ENCODE measurements at places on chromosomes 5 and 9.
A peak's percentile ranks its signal among the peaks of the same experiment; 100 is the strongest.

GRCh38 chr9:13430368-13431221 lies 151.1 kb upstream of the MPDZ start:
- no peak for DNase-seq

DNA sequence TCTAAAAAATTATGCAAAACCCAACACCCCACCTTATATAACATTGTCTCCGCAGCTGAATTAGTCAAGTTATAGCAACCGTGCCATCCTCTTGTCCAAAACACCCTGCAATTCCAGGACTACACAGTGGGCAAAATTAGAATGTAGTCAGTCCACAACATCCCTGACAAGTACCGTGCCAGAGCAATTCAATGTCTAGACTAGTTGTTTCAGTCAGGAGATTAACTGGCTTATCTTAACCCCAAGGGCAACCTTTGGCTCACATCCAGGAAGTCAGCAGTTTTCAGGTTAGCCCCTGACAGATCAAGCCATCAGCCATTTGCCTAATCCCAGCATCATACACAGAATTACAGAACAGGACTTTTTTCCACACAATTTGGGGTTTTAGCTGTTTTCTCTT lies 240.8 kb upstream of the TMEM161B start:
- DNase-seq = no peak

- DNase-seq = no peak
These were observed 195.3 kb downstream of the BNC2 start for GRCh38 chr9:16675131-16675530.

DNA sequence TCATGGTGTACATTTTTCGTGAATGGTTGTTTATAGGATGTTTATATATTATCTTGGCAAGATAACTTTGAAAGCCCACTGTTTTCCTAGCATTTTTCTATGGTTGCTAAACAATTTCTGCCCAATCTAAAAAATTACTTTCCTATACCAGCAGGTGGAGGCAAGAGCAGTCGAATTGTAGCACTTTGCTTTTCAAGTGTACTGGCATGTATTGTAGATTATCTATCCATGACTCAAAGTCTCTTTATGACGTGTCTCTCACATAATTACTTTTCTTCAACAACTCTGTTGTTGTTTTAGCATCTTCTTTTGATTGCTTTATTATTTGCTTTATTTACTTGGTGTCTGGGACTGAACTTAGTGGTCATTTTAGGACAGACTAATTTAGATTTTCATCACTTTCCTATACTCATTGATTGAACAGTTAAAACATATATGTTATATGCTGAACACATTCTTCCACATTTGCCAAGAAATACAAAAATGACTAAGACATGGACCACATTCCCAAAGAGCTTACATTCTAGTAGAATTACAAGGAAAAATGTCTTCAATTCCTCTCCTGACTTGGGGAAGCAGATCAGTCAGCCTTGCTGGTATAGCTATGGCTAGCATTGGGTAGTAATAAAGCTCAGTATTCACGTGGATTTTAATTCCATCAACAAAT lies 20.7 kb downstream of the NLN start:
- DNase-seq = peak; percentile 52

GRCh38 chr5:178240766-178241165 lies 8.2 kb upstream of the PHYKPL start:
- no peak for DNase-seq

GRCh38 chr9:98940276-98940675 lies 3.4 kb upstream of the COL15A1 start:
- DNase-seq = no peak

DNA sequence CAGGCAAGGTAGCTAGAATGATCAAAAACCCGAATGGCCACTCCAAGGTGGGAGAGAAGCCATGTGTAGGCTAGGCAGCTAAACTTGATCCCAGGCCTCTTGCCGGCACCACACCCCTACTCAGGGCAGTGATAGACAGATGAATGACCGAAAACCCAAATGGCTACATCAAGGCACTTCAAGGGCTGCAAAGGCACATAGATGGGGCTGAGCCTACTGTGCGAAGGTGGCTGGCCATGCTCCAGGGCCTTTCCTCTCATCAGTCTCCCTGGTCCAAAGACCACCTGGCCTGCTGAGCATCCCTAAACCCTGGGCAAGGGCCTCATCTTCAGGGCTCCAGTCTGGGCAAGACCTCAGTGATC lies 3.7 kb upstream of the TIFAB start:
- DNase-seq = no peak

GRCh38 chr5:74544811-74545210 lies 95.7 kb downstream of the ENC1 start:
- no peak for DNase-seq

GRCh38 chr5:14597080-14597479 lies 15.5 kb downstream of the OTULINL start:
- DNase-seq = no peak

GRCh38 chr5:6261668-6262067 lies 116.7 kb downstream of the MED10 start:
- no peak for DNase-seq

GRCh38 chr5:137714946-137715345 lies 20.9 kb downstream of the KLHL3 start:
- no peak for DNase-seq

GRCh38 chr5:118981783-118982182 lies 6.6 kb downstream of the DTWD2 start:
- no peak for DNase-seq

- DNase-seq = no peak
These were observed 129.2 kb upstream of the TRPM3 start for GRCh38 chr9:71250581-71250980.

GRCh38 chr5:36138900-36139683 lies 12.6 kb downstream of the LMBRD2 start:
- no peak for DNase-seq

DNA sequence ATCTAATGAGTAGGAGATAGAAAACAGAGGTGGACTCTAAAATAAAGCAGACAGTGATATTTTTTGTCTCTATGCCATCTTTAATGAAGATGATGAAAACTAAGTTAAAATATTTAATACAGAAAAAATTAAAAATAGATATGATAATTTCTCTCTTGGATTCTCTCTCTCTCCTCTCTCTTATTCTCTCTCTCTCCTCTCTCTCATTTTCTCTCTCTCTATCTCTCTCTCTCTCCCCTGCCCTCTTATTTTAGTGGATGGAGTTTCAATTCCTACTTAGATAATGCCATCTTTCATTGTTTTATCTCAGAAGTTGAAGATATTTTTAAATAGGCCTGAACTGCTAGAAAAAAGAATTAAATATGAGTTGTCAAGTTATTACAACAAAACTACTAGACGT lies 38.2 kb downstream of the ESM1 start:
- no peak for DNase-seq

DNA sequence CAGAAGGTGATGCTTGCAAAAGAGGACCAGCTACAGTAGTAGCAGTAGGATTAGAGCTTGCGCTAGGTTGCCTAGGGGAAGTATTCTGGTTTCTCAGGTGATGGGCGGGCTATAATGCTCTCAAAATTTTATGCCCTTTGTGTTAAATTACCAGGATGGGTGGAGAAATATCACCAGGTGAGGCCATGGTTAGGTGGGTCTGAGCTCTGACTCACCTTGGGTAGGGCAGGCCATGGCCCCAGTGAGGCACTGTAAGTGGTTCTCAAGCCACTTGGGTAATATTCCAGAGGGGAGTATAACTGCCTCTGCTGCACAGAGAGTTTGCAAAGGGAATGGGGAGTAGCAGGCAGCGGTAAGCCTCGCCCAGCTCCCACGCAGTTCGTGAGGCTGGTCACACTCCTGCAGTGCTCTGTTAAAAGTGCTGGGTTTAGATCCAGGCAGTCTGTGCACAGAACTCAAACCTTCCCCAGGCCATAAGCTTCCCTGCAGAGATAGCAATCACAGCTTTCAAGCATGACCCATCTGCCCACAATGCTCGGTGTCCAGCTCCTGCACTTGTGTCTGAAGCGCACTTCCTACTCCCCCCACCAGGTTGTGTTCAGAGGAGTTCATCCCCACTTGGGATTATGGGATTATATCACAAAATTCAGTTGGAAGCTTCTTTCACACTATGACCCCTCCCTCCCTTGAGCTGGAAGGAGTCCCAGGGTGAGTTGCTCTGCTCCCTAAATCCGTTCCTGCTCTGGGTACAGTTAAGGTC lies 575.0 kb downstream of the CHSY3 start:
- DNase-seq = no peak

DNA sequence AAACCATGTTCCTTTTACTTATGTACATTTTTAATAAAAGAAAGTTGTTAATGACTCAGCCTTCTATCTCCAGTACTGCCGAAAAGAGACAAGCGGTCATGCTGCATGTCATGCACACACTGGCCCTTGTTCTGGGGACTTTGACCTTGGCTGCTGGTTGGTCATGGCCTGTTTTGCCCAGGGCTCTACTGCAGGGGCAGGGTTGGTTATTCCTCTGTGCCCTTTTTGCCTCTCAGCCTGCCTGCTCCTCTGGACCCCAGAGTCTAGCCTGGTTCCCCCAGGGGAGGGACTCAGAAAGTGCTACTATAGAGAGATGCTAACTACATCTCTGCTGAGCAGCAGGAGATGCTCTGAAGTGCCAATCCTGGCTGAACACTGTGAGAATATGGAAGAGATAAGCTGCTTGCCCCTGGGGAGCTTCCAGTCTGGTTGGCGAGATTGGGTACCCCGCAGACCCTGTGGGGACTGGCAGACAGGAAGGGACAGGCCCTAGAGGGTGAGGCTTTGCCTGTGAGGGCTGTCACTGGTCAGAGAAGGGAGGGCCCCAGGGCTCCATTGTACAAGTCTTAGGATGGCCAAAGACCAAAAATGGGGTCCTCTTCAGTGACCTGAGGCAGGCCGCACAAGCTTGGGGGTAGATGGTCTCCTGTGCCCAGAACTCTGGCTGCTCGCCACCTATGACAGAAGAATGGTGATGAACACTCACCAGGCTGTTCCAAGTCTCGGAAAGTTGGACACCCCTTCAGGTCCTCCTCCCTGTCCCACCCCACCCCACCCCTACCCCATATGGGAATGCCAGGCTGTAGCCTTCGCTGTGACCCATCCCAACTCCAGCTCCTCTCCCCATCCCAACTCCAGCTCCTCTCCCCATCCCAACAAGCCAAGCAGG lies 14.3 kb downstream of the IRF1 start:
- no peak for DNase-seq

- DNase-seq = no peak
These were observed 78.5 kb downstream of the ZNF618 start for GRCh38 chr9:113954591-113954990.

DNA sequence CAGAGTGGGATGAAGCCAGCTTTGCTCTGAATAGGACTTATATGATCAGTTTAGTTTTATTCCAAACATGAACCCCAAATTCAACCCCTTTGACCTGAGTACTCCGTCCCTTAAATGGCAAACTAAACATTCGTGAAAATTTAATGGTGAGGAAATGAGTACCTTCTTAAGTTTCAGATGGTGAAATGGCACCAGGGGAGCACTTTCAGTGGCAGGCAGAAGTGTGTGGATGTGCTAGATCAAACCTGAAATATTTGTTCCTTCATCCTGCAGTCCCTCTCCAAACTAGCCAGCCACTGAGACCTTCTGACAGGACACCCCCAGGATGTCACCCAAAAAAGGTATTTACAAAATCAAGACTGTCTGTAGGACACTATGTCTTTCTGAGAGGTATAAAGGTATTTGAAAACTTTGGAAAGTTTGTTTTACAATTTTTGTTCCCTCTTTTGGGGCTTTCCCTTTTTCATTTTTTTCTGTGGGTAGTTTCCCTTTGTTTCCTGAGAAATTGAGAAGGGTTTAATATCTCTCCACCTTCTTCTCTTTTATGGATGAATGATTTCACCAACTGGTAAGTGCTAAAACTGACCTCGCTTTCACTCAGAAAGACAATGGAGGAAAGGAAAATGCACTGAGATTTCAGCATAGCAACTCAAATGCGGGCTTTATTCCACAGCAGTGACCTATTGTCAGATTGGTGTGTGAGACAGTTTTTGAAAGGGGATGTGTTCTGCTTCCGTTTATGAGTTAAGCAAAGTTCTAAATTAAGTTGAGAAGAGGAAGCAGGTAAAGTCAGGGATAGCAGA lies 127.1 kb downstream of the TMC1 start:
- no peak for DNase-seq

DNA sequence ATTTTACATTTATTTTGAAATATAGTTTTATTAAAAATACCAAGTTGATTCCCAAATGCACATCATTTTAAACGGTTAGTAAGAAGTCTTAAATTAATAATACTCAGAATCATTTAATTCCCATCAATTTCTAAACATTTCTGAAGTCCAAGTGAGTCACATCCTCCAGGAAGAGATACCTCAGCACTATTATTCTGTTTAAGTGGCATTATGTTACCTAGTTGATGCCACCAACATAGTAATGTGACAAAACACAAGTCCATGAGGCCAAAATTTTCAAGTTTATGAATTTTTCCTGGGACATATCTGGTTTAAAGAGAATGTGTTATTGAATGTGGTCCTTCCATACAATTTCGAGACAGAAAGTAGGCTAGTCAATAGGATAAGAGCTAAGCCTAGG lies 1348.3 kb upstream of the CDH9 start:
- DNase-seq = no peak

DNA sequence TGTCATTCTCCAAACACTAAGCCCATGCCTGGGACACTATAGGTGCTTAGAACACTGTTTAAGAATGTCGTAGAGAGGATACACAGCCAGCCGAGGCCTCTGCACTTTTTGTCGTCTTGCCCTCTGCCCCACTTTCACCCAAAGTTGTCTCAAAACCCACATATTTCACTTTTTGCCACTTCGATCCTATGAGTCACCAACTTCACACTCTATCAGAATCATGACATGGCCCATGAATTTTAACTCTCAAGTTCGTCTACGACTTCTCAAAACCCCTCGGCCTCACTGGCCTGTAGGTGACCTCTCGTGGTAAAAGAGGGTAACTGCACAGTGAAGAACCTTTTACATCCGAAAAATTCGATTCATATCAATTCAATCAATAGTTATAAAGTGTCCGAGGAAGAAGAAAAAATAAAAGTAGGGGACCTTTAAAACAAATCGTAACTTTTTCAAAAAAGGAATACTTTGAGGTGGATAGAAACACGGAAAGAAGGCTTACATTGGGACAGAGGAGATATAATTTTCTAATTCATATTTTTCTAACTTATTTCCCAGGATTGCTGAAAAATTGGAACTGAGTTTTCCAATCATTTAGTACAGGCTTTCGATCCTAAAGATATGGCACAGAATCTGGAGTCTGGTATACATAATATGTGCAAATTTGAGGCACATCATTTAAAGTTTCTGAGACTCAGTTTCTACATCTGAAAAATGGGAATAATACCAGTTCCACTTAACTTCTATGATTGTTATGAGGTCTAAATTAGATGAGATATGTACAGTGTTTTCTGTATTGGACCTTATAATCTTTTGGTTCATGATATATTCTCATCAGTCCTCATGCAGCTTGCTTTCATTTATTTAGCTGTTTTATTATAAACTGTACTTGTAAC lies 122.6 kb downstream of the APBA1 start:
- DNase-seq = no peak

- DNase-seq = no peak
These were observed 89.6 kb downstream of the INSL6 start for GRCh38 chr9:5095795-5096194.

DNA sequence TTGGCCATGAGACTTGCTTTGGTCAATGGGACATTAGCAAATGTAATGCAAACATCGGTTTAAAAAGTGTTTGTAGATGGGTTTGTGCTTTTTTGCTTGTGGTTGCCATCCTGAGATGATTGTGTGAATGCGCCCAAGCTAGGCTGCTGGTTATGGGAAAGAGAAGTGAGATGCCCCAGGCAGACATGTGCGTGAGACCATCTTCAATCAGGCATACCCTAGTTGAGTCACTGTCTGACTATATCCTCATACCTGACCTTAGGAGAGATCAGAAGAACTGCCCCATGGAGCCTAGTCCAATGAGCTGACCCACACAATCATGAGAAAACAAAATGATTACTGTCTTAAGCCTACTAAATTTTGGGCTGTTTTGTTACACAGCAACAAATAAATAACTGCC lies 36.8 kb upstream of the ZNF608 start:
- DNase-seq = no peak
